ENCODE measurements at places on chromosomes 1 and 21.

DNA sequence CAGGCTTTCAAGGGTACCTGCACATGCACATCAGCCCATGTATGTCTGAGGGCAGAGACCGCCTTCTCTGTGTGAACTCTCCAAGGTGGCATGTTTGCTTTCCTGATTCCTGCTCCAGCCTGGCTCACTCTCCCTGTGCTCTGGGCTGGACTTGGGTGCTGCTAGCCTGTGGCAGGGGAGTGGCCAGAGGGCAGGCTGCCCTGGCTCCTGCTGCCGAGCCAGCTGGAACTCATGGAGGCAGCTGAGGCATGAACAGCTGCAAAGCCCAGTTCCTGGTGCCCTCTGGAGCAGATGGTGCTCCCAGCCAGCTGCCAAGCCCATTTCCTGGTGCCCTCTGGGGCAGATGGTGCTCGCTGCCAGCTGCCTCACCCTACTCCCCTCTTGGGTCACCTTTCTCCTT is 7.6 kb downstream of the UBL4B start:
- DNase-seq: no peak

- DNase-seq: no peak
Observed at GRCh38 chr1:232519186-232519585, 110.7 kb downstream of the SIPA1L2 start.

- no peak for DNase-seq
Observed at GRCh38 chr1:150505431-150505830, 2.5 kb upstream of the ECM1 start.

DNA sequence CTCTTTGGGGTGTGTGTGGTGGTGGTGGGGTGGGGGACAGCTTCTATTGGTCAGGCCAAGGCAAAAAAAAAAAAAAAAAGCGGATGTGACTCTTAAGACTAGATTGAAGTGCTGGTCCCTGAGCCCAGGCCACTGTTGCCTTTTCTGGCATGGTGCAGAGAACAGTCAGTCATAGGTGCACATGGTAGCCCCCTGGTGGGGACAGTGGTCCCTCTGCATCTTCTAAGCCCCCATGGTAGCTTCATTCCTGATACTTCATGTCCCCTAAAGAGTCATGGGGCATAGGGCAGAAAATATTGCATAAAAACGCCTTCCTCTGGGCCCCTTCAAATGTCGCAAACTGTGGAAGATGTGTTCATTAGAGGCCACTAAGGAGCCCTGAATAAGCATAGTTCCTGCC is 371.8 kb downstream of the NPHP4 start:
- no peak for DNase-seq

DNA sequence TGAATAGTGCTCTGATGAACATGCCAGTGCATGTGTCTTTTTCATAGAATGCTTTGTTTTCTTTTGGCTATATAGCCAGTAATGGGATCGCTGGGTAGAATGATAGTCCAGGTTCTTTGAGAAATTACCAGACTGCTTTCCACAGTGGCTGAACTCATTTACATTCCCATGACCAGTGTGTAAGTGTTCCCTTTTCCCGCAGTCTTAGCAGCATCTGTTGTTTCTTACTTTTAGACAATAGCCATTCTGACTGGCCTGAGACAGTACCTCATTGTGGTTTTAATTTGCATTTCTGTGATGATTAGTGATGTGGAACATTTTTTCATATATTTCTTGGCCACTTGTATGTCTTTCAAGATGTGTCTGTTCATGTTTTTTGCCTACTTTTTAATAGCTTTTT is 784.5 kb downstream of the USP25 start:
- no peak for DNase-seq

DNA sequence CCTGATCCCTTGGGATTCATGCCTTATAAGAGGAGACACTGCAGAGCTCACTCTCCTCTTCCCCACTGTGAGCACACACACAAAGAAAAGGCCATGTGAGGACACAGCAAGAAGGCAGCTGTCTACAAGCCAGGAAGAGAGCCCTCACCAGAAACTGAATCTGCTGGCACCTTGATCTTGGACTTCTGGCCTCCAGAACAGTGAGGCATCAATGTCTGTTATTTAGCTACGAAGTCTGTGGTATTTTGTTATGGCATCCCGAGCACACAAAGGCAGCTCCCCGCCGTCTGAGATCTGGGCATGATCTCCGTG is 47.1 kb upstream of the RPL11 start:
- no peak for DNase-seq

DNA sequence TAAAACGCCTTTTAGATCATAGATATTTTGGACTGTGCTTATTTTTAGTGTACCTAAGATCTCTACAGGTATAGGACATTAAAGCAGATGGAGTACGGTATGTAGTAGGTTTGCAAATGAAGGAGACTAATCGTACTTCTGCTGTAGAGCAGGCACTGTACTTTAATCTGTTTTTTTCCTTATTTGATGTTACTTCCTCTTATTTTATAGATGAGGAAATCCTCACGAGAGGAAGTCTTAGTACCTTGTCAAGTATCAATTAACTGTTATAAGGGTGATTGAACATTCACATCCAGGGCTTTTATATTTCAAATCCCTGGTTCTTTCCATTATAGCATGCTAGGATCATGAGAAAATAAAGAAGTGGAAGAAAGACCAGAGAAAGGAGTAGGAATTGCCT is 41.1 kb downstream of the CACHD1 start:
- DNase-seq: no peak

- DNase-seq: no peak
Observed at GRCh38 chr1:235708390-235708962, 58.9 kb upstream of the GNG4 start.

GRCh38 chr1:7468248-7468647 is 302.8 kb upstream of the VAMP3 start:
- DNase-seq: no peak

- DNase-seq: no peak
Observed at GRCh38 chr1:246923482-246923881, 8.3 kb downstream of the AHCTF1 start.

- DNase-seq: no peak
Observed at GRCh38 chr1:158998037-158998780, 11.5 kb upstream of the IFI16 start.

GRCh38 chr1:182196897-182197870 is 135.7 kb upstream of the ZNF648 start:
- no peak for DNase-seq

All from SK-N-MC (cell line).